ENCODE measurements at places on chromosomes 12 and 14. TPM values are rescaled to one million over a fixed set of nuclear protein-coding genes. Genes with fewer than 3 reads are reported as not detected.

GRCh38 chr12:3551976-3552725, 61.1 kb downstream of the PRMT8 start:
- DNase-seq, result no peak

MRPL51 gene
- total RNA-seq, result 64.7 TPM

DNA sequence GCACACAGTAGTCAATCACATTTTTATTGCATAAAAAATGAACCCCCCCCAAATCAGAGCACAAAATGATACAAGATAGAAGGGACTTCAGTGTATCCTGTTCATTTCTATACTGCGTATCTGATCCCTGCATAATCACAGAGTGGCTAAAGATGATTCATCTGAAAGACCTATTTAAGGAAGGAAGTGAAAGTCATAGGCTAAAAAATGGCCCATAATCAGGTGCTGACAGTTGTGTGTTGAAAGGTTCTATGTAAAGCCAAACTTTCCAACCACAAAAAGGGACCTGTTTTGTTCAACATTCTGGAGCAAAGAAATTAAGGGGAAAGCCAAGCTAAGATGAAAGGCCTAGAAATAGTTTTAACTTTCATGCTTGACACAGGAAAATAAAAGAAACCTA, 147.8 kb upstream of the ATP2B1 start:
- no peak for DNase-seq

- no peak for DNase-seq
Observed at GRCh38 chr12:74509886-74510285, 27.7 kb upstream of the ATXN7L3B start.

DNA sequence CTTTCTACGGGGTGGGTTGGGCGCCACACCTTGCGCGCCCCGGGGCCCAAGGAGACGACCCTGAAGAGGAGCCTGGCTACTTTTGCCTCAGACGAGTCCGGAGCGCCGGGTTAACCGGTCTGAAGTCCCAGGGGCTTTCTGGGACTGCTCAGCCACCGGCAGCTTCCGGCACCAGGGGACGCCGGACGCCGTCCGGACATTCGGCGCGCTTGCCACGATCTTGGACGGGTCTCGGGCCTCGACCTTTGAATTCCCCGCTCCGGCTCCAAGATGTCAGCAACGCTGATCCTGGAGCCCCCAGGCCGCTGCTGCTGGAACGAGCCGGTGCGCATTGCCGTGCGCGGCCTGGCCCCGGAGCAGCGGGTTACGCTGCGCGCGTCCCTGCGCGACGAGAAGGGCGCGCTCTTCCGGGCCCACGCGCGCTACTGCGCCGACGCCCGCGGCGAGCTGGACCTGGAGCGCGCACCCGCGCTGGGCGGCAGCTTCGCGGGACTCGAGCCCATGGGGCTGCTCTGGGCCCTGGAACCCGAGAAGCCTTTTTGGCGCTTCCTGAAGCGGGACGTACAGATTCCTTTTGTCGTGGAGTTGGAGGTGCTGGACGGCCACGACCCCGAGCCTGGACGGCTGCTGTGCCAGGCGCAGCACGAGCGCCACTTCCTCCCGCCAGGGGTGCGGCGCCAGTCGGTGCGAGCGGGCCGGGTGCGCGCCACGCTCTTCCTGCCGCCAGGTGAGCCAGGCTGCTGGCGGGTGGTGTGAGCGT, at the start of gene ACOT4:
Gene ACOT4, plus strand, starts transcription at position 184 of the 760 bp plus-strand sequence. Its CDS starts 87 bp downstream, at position 271.
- peak; percentile 26 for DNase-seq

DEPDC4 gene
- total RNA-seq, result not detected

DNA sequence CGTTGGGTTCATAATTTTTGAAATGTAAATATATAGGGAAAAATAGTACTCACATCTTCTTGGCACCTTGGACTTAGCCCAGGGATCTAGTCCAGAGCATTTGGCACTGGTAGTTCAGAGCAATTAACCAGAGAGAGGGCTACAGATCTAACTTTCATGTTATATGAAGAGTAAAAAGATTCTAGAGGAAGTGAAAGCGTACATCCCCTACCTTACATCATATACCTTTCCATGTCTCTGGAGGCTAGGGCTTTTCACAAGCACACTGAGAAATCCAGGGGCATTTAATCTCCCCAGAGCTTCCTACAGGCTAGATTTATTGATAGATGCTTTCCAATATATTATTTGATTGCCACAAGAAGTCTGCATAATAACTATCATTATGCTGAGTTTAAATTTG, 687.5 kb upstream of the FBXO33 start:
- no peak for DNase-seq

DNA sequence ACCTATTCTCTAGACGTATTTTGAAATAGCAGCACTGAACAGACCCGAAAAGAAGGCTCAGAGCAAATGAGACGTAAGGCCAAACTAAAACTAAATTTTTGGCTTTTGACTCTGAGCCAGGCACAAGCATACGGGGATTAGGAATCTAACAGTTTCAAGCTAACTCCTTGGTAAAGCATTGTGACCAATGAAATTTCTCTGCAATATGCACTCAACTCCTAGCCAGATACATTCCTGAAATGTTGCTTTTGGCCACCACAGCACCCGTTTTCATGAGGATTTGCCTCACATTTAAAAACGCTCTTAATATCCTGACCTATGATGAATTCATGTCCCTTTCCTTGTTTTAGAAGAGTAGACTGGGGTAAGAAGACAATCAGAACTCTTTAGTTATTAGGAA, 53.1 kb upstream of the NPFF start:
- no peak for DNase-seq

IAPP gene
- total RNA-seq, result not detected

GRCh38 chr12:53495903-53496751, 3.1 kb downstream of the MAP3K12 start:
- DNase-seq, result peak; percentile 82

GRCh38 chr12:91274916-91275315, 92.3 kb upstream of the DCN start:
- DNase-seq, result peak; percentile 8

PZP gene
- total RNA-seq, result not detected

DNA sequence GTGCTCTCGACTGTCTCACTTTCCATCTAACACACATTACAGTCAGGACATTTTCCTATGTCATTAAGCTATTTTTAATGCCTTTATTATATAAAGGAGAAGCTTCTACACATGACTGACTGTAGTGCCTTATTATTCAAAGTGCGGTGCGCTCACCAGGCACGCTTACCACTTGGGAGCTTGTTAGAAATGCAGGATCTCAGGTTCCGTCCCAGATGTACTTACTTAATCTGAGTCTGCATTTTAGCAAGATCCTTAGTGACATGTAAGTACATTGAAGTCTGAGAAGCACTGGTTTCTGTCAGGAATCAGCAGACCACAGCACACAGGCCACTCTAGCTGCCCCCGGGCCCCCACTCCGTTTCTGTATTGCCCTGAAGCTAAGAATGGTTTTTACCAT, 44.7 kb upstream of the MDM1 start:
- no peak for DNase-seq

GRCh38 chr14:93008381-93008780, 85.4 kb downstream of the CHGA start:
- DNase-seq, result no peak

DNA sequence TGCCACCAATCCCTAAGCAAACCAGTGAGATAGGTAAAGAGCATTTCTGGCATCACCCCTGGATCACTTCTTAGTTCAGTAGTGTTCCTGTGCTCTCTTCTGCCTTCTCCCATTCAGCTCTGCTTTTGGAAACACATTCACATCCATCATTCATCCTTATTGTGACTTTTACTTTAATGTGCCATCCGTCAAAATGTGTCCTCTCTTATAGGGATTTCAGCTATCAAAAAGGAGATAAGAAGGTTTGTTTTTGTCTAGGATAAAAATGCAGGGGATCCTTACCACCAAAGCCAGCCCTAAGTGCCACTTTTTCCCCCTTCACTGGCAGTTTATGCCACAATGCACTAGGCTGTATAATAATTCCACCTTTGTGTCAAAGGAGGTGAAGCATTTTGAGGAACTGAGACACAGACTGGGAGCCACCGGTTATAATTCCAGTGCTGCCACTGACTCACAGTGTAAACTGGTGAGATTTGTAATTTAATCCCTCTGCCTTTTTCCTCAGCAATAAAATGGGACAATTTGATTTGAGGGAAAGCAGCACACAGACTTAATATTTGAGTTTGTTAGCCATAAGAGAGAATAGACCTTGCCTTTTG, 158.6 kb downstream of the PAX9 start:
- DNase-seq, result no peak

DIO3 gene
- 0.83 TPM for total RNA-seq

- DNase-seq, result no peak
Observed at GRCh38 chr12:30965613-30965985, 39.1 kb downstream of the TSPAN11 start.
